A549 treated with Hydrocortisone at 1 μM for 4 hours (cell line): ENCODE measurements at places on chromosomes 16 and 17. TPM values are rescaled to one million over a fixed set of nuclear protein-coding genes. Genes with fewer than 3 reads are reported as not detected.

Gene RNF40
- 77.1 to 81.7 TPM (median 80.2 TPM) in 5 replicates for total RNA-seq

Gene TNS4
- 192 to 284 TPM (median 275 TPM) in 5 replicates for total RNA-seq

Gene C17orf100
- total RNA-seq = 1.8 to 3.3 TPM (median 2.8 TPM) in 5 replicates

Gene GAN
- total RNA-seq = 2.2 to 2.9 TPM (median 2.6 TPM) in 5 replicates

Gene GAST
- 0.38 to 0.59 TPM in 2 of 5 replicates, not detected in the others for total RNA-seq
